ENCODE measurements at places on chromosomes 5 and 9. TPM values are rescaled to one million over a fixed set of nuclear protein-coding genes. Genes with fewer than 3 reads are reported as not detected.

DNA sequence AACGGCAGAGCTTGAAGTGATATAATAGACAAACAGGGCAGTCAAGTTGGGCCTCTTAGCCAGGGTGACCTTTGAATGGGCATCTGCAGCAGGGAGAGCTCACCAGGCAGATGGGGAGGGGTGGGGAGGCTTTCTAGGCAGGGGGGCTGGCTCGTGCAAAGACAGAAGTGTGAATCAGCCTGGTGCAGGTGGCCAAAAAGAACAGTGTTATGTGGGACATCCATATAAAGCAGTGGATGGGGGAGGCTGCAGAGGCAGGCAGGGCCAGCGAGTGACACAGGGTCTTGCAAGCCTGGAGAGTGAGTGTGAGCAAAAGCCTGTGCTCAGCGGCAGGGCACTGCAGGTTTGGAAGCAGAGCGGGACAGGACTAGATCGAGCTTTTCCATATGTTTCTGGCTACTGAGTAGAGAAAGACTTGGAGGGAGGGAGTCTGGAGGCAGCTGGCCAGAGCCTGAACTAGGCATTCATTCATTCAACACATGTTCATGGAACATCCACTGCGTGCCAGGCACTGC lies 14.2 kb upstream of the TTLL11 start:
- no peak for DNase-seq

DNA sequence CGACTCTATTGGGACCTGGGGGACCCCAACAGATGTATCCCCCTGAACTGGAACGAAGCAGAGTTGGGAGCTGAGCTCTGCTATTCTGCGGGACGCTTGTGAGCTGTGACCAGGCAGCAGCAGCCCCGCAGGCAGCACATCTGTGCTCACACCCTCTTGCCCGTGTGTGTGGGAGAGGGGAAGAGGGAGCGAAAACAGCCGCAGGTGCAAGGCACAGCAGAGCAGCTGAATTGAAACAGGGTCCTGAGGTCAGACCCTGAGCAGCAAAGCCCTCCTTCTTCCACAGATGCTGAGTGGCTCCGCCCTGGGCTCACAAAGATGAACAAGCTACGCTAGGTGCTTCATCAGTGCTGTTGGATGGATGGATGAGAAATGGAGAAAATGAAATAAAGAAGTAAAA lies 198.7 kb downstream of the HSPA4 start:
- no peak for DNase-seq

GRCh38 chr9:69671311-69671878 lies 776 bp downstream of the APBA1 start:
- no peak for DNase-seq

The GARIN3 gene
- not detected for total RNA-seq

DNA sequence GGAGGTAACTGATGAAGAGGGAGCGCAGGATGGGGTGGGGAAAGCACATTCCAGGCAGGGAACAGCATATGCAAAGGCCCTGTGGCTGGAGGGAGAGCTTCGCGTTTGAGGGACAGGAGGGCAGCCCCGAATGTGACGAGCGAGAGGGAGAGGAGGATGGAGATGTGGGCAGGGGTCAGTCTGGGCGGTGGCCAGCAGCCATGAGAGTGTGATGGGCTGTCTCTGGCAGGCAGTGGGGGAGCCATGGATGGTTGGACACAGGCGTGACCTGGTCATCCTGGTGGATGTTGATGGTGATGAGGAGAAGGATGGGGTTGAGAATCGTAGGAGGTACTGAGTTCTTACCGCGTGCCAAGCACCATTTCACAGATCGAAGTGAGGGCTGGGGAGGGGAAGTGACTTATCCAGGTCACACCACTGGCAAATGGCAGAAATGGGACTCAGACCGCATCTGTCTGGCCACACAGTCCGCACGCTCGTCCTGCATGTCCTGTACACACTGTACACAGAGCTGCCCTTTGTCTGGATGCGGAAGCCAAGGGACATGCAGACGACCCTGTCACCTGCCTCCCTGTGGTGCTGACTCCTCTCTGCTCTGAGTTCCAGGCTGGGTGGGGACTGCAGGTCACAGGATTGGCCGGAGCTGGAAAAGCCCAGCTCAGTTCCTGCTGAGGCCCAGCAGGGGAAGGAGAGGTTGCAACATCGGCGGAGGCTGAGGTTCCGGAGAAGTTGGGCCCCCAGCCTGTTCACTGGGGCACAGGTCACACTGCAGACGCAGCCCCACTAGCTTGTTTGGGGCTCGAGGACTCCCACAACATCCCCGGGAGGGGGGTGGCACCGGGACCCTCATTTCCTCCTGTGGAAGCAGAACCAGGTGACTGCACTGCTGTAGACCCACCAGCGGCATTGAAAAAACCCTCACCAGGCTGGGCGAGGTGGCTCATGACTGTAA lies 165.6 kb upstream of the IER5L start:
- no peak for DNase-seq

The LIFR gene
- total RNA-seq = 10.8 TPM

The CCDC192 gene
- total RNA-seq = not detected

- no peak for DNase-seq
Measured at GRCh38 chr5:33340195-33340594, 100.6 kb upstream of the TARS1 start.

The SARDH gene
- total RNA-seq = 5.4 TPM

The SLC36A2 gene
- total RNA-seq = not detected

The UAP1L1 gene
- total RNA-seq = 7.1 TPM

The TAF11L5 gene
- not detected for total RNA-seq

DNA sequence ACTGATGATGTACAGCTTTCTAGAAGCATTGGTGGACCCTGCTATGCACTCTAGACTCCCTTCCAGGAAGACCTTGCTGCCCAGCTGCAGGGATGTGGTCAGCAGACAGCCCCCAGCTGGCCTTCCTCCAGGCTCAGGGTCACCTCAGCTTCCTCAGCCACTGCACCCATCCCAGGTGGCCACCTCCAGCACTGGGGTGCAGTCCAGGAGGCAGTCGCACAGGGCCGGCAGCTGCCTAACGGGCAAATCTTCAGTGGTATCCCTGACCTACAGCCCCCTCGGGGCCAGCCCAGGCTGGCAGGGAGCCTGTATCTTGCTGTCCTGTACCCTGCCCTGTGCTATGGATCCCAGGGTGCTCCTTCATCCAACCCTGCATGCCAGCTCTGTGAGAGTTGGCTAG lies 81.8 kb downstream of the GADD45G start:
- no peak for DNase-seq

DNA sequence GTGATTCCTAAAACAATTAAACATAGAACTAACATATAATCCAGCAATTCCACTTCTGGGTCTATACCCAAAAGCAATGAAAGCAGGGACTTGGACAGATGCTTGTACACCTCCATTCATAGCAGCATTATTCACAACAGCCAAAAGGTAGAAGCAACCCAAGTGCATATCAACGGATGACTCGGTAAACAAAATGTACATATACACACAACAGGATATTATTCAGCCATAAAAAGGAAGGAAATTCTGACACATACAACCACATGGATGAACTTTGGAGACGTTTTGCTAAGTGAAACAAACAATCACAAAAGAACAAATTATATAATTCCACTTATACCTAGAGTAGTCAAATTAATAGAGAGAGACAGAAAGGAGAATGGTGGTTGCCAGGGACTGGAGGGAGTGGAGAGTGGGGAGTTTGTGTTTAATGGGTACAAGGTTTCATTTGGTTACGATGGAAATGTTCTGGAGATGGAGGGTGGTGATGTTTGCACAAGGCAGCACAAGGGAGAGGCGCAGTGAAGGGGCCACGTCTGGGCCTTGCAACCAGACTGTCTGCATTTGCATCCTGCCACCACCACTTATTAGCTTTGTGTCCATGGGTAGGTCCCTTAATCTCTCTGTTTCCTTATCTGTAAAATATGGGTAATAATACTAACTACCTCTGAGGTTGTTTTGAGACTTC lies 36.3 kb upstream of the RLN1 start:
- DNase-seq = no peak

DNA sequence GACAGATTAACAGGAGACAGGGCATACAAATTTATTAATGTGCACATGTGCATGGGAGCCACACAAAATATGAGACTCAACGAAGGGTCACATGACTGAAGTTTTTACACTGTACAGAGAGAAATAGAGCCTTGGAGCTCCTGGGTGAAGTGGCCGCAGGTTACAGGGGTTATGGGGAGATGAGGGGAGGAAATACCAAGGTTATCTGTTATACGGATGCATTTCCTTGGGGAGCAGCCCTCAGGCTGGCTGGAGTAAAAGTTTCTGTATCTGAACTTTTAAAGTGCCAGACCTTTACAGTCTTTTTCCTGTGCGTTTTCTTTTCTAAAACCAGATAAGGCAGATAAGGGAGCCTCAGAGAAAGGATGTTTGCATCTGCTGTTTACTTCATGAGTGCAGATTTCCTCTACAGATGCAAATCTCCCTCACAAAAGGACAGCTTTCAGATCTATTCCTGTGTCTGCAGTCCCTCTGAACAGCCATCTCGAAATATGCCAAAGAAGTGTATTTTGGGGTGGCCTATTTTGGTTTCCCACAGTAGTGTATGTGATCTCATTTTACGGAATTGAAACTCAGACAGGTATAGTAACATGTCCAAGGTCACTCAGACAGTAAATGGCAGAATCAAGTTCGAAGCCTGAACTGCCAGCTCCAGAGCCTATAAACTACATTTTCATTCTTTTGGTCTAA lies 139.3 kb upstream of the FBXL17 start:
- DNase-seq = no peak

- no peak for DNase-seq
Measured at GRCh38 chr5:141419074-141419880, 1.6 kb upstream of the PCDHGA11 start.

- DNase-seq = peak; percentile 89
Measured at GRCh38 chr9:115442054-115442453, 324.1 kb upstream of the TNC start.

- peak; percentile 52 for DNase-seq
Measured at GRCh38 chr5:127925916-127926315, 157.7 kb upstream of the SLC12A2 start.

The PDLIM4 gene
- 249 TPM for total RNA-seq

The ADAMTSL2 gene
- total RNA-seq = 0.05 TPM

DNA sequence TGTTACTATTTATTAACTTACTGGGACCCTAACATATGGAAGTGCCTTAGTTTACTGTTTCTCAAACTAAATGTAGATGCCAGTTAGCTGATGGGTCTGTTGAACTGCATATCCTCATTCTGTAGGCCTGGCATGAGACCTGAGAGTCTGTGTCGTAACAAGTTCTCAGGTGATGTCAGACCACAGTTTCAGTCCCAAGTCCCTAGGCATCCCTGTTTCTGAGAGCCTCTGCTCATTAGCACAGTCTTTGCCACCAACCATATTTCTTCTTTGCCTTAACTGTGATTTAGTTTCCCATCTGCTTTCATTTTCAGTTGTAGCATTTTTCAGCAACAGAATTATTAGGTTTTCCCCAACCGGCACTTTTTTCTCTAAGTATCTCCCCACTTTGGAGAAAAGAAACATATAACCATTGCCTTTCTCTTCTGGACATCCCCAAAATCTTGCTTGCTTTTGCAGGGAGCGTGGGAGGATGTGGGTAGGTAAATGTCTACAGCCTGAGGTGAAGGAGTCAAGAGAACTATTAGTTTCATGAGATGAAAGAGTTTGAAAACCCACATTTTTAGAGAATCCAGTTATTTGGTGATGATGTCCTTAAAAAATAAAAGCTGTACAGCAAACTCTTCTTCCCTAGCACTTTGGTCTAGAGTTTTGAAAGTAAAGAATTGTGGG lies 74.6 kb downstream of the NUDT12 start:
- no peak for DNase-seq

The GZMA gene
- not detected for total RNA-seq

The ALDH1A1 gene
- total RNA-seq = 164 TPM

GRCh38 chr5:143653766-143654282 lies 158.1 kb upstream of the HMHB1 start:
- DNase-seq = no peak

The CNTNAP3B gene
- total RNA-seq = 11.7 TPM

- DNase-seq = no peak
Measured at GRCh38 chr9:125425170-125425897, 163.7 kb downstream of the GAPVD1 start.

GRCh38 chr9:4987961-4988421 lies 2.9 kb downstream of the JAK2 start:
- DNase-seq = peak; percentile 59

DNA sequence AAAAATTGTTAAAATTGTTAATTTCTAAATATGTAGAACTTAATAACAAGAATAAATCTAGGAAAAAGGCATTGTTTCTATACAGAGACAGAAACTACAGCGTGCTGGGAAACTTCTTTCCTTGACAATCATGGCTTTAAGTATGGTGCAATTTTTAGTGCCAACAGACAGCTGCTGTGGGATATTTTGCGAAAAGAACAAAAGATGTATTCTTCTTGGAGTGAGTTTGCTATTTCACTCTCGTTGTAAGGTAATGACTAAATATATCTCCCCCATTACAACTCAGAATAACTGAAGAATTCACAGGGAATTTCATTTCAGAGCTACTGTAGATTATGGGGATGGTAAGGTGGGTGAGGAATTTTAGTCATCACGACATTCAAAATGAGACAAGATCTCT lies 2055.0 kb upstream of the ACO1 start:
- DNase-seq = no peak

The SLC34A1 gene
- not detected for total RNA-seq

DNA sequence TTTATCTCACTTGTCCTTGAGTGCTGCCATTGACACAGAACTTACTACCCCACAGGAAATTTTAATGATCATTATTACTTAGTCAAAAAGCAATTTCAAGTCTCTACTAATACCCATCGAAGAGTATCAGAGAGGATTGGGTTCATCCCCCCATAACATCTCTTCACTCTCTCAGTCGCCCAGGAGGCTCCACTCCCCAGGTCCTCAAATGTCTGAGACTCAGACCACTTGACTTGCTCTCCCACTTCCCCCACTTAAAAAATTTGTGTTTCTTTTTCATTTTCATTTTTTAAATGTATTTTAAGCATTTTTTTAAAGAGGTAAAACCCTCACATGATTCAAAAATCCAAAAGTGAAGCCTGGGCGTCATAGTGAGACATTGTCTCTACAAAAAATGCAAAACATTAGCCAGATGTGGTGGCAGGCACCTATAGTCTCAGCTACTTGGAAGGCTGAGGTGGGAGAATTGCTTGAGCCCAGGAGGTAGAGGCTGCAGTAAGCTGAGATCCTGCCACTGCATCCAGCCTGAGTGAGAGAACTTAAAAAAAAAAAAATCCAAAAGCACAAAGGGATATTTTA lies 56.8 kb upstream of the TRAF1 start:
- no peak for DNase-seq

GRCh38 chr9:17322882-17323864 lies 188.3 kb downstream of the CNTLN start:
- no peak for DNase-seq

- no peak for DNase-seq
Measured at GRCh38 chr5:1429066-1429465, 16.2 kb downstream of the SLC6A3 start.

Data from renal cortical epithelial cell (primary cell).